Astrocyte of the spinal cord (primary cell): ENCODE measurements at places on chromosomes 3 and 15.
A peak's percentile ranks its signal among the peaks of the same experiment; 100 is the strongest.

GRCh38 chr15:48471073-48471472 lies 139.8 kb downstream of the DUT start:
- DNase-seq: no peak

DNA sequence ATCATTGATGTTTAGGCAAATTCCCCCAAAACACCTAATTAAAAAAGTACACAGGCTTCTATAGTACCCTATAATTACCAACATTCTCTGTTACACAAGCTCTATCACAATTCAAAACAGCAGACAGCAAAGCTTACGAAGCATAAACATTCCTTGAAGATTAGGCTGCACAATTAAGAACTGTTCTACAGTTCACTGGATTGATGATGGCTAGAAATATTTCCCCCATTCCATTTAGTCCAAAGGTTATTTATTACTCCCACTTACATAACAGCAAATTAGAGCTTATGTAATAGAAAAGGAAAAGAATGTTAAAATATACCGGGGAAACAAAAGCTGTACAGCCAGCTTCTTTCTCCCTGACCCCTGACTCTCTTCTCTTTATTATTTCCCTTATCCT lies 49.3 kb downstream of the UACA start:
- peak; percentile 34 for DNase-seq

DNA sequence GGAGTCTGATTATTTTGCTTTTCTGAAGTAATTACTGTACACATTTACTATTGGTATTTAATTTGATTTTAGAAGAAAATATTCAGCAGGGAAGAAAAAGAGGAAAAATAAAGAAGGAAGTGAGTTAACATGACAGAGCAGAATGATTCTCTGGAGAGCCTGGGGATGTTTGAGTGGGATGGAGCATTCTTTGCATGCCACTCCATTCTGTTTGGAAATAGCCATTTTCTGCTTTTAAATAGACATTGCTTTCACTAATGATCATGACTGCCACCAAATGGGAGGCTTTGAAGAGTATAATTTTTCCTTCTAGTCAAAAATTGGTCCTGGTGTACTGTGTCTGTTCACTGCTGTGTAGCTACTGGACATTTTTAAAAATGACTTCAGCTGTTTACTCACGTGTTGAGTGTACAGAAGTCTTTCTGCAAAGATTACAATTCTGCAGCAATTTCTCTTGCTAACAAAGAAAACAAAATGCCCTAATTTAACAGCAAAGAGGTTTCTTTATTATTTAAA lies 196.1 kb downstream of the RYR3 start:
- DNase-seq: no peak

- DNase-seq: no peak
These were observed 89.4 kb upstream of the ANKRD34C start for GRCh38 chr15:79193103-79193502.

DNA sequence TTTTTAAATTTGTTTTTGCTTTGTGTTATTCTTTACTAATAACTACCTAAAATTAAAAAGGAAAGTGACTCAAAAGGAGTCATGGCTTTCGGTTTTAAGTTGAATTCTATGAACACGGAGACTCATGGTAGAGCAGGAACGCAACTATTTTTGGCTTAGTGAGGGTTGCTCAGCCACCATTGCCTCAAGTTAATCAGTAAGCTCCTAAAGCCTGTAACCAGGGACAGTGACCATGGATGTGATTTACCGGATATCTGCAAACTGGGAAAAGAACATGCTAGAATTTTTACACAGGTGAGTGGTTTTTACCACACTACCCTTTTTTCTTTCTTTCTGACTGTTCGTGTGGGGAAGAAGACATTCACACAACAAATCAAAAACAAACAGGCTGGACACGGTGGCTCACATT lies 11.8 kb downstream of the SLC12A8 start:
- DNase-seq: no peak
